ENCODE measurements at places on chromosomes 16 and 17.

DNA sequence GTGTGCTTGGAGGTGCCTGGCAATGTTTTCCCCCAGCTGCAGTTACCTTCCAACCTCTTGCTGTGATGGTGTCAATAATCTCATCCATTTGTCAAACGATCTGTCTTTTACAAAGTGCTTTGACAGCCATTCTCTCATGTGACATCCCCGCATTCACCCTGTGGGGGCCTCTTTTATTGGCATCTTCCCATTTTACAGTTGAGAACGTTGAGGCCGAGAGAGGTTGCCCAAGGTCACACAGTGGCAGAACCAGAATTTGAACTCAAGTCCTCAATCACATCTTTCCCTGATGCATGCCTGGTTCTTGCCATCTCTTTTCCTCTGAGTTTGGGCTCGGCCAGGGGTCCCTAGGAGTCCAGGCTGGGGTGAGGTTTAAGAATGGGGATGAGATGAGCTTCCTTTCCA lies 1.5 kb downstream of the TAOK2 start:
- no peak for DNase-seq

DNA sequence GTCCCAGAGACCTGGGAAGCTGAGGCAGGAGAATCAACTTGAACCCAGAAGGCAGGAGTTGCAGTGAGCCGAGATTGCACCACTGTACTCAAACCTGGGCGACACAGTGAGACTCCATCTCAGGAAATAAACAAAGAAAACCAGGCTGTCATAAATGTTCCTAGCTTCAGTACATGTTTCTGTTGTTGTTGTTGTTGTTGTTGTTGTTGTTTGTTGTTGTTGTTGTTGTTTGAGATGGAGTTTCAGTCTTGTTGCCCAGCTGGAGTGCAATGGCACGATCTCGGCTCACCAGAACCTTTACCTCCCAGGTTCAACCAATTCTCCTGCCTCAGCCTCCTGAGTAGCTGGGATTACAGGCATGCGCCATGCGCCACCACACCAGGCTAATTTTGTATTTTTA lies 452.5 kb downstream of the HS3ST3B1 start:
- DNase-seq: no peak

GRCh38 chr17:69228018-69228417 lies 606 bp downstream of the ABCA10 start:
- DNase-seq: no peak

DNA sequence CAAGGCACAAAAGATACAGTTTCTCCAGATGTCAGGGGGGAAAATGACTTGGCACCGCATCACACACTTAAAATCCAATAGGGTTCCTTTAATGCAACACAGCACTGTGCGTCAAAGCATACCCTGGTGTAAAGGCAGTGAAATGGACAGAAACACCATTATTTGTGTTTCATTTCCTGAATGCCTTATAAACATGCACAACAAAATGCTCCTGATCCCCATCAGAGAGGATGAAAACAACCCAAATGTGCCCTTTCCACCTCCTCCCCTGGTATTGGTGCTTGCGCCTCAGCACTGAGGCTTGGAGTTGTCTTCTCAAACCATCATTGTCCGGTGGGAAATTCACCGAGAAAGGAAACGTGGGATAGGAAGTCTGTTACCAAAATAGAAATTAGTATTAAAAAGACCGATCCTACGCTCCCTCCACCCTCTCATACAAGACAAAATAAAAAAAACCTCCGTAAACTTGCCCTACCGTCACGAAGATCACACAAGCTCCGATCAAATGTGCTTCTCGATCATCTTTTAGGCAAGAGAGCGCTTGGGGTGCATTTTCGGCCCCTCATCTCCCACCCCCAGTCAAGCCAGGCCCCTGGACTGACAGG lies 722 bp downstream of the CDC27 start:
- DNase-seq: no peak
